NCI-H1105 (cell line): ENCODE measurements at places on chromosomes 3 and 15.

GRCh38 chr3:31980530-31981205, 394 bp downstream of the OSBPL10 start:
- DNase-seq: peak; percentile 34

- no peak for DNase-seq
Observed at GRCh38 chr3:11692532-11692813, 48.8 kb upstream of the VGLL4 start.

DNA sequence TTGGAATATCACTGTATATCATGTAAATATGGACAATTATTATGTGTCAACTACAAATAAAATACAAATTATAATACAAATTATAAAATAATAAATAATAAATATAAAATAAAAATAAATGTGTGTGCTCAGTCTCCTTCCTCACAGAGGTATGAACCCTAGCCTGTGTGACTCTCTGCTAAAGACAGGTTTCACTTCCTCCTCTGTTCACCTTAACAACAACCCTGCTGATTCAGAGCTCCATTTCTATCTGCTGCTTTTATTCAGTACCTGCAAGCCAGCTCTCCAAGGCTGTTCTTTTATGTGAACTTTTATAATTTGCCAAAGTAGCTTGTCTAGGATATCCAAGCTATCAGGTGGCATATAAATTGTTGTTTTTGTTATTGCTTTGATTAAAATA, 610.7 kb upstream of the GRM7 start:
- no peak for DNase-seq

DNA sequence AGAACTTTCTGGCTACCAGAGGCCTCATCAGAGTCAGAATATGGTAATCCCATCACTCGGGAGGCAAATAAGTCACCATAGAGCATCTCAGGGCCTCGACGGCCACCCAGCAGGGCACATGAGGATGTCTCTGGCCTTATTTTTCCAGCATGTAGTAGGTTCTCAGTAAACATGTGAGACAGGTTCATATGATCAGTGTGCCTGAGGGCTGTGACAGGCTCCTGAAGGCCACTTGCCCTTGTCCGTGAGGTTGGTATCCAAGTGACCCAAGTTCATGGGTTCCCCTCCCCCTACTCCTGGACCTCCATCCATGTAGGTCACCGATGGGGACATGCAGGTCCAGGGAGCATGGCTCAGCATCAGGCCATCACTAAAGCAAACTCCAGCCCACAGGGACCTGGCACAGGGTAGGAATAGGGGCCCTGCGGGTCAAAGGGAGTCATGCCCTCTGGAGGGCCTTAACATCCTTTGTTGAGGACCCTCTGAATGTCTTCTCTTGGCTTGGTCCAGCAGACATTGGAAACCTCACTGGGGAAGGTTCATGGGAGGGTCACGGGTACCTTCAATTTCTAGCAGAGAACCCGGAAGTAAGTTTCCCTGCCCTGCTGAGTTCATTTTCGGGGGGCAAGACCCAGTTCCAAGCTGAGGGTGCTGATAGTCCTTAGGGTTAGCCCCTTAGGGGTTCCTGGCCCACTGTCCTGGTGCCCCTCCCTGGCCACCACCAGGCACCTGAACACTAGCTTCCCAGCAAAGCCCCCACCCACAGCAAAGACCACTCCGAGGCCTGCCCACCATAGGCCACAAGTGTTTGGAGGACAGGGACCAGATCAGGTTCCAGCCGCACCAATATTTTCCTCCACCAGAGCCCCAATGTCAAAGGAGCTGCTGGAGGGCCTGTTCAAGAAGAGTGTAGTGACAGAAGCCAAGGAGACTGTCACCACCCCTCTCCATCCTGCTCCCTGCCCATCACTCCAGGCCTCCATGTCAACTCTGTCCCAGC, 61.1 kb downstream of the ZNF445 start:
- no peak for DNase-seq

GRCh38 chr3:51967384-51968169, at the start of gene PCBP4:
Gene PCBP4 (minus strand): TSS chr3:51967454. CDS start chr3:51961240, 6,214 bp downstream.
- DNase-seq: no peak

- no peak for DNase-seq
Observed at GRCh38 chr3:36025232-36025631, 355.1 kb upstream of the STAC start.

DNA sequence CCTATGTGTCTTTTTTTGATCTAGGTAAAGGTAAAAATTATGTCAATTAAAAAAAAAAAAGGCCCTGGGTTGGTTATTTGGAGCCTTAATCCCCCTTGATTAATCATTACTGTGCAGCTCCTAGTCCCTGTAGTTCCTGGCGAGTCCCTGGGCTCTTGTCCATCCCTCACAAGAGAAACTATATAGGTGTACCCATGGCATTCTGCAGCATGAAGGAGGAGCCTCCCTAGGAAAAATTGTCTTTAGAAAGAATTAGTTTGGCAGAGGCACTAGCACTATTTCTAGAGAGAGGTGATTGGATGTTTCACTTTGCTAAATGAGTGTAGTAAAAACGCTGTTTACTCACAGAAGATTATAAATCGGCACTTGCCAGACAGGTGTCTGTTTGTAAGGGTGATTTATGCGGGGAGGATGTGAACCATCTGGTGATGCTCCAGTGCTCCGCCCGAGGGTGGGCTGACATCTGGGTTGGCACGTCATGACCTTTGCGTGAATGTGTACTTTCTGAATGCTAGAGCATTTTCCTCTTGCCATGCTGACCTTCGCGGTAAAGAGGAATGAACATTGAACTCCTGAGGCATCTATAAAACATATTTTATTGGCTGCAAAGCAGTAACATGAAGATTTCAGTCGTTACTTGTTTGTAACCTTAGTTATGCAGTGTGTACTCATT, 12.6 kb downstream of the PLCL2 start:
- no peak for DNase-seq

GRCh38 chr3:149844091-149844490, 31.1 kb downstream of the RNF13 start:
- no peak for DNase-seq

GRCh38 chr3:106030627-106030963, 161.8 kb upstream of the CBLB start:
- no peak for DNase-seq

DNA sequence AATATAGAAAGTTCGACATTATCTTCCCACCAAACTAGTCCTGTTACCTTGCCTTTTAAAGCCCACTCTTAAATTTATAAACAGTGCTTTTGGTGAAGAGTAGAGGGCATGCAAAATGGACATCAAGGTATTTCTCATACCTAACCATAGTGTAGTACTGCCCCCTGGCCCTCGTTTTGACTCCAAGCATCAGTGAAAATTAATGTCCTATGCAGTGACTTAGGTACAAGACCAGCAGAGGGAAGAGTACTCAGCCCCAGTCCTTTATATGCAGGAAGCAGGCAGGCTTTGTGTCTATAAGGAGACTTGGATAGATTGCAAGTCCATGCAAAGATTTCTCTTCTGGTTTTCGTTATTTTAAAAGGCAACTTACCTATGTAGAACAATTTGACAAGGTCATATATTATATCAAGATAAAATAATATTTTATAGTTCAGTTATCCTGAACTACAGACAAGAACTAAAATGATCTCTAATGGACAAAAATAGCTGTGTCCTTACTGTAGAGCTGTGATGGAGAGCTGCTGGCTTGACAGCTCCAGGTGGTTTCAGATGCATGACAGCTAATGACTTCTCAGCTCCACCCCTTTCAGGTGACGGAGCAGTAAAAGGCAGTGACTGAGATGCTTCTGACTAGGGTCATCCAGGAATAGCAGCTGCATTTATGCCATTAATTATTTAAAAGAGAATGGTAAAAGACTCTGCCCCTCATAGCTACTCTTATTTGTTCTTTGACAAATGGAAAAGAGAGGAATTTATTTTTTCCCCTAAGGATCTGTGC, 646.1 kb downstream of the SQOR start:
- DNase-seq: peak; percentile 27

DNA sequence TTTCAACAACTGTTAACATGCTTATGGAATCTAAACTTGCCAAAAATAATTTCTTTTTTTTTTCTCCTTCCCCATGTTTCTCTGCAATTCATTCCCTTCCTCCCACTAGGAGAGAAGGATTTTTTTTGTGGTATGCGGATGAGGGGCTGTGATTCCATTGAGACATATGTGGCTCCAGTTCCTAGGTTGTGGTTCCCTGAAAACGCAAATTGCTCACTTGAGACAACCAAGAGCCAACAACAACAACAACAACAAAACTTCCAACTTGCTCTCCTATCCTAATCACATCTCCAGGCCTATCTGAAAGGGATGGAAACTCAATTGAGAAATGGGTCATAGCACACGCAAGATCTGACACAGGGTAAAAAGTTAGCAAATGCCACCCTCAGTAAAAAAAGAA, 406.5 kb upstream of the TGFBR2 start:
- DNase-seq: no peak

DNA sequence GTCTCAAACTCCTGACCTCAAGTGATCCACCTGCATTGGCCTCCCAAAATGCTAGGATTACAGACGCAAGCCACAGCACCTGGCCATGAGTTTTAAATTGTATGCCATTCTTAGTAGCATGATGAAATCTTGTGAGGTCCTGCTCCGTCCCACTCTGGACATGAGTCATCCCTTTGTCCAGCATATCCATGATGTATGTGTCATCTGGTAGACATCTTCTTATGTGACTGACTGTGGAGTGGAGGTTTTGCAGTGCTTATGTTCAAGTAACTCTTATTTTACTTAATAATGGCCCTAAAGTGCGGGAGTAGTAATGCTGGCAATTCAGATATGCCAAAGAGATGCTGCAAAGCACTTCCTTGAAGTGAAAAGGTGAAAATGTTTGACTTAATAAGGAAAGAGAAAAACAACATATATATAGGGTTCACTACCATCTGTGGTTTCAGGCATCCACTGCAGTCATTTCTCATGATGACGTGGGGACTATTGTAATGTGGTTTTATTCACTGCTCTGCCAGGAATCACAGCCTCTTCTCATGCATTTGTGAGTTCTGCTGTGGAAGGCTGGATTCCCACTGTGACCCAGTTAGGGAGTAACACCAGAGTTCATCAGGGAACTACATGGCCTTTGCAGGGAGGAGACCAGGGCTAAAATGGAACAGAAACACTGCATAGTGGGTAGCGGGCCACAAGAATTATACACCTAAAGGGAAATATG, 204.6 kb upstream of the STRIT1 start:
- no peak for DNase-seq

- no peak for DNase-seq
Observed at GRCh38 chr3:31434819-31435218, 97.9 kb upstream of the STT3B start.

DNA sequence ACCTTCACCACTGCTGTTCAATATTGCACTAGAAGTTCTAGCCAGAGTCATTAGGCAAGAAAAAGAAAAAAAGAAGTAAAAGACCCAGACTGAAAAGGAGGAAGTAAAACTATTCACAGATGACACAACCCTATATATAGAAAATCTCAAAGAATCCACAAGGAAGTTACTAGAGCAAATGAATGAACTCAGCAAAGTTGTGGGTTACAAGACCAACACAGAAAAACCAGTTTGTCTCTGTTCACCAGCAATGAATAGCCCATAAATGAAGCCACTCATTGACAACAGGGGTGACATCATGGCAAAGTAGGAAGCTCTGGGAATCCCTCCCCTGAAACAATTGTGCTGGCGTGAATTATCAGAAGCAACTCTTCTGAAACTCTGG, 4.6 kb downstream of the CFAP100 start:
- no peak for DNase-seq

GRCh38 chr15:66803182-66803729, 101.2 kb downstream of the SMAD6 start:
- DNase-seq: no peak

DNA sequence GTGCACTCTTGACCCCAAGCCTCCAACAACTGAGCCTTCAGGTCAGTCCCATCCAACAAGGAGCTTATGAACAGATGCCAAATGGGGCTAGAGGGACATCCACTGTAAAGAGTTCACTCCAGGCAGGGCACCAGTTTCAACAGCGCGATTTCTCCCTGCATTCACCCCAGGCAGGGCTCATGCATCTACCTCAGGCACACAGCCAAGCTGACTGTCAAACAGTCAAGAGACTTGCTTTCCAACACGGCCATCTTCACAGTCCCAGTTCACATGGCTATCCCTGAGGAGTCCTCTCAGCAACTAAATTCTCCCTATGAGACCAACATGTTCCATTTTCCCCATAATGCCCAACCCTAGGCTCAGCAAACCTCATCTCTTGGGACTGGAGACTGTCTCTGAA, 17.7 kb downstream of the SLC25A20 start:
- DNase-seq: no peak

DNA sequence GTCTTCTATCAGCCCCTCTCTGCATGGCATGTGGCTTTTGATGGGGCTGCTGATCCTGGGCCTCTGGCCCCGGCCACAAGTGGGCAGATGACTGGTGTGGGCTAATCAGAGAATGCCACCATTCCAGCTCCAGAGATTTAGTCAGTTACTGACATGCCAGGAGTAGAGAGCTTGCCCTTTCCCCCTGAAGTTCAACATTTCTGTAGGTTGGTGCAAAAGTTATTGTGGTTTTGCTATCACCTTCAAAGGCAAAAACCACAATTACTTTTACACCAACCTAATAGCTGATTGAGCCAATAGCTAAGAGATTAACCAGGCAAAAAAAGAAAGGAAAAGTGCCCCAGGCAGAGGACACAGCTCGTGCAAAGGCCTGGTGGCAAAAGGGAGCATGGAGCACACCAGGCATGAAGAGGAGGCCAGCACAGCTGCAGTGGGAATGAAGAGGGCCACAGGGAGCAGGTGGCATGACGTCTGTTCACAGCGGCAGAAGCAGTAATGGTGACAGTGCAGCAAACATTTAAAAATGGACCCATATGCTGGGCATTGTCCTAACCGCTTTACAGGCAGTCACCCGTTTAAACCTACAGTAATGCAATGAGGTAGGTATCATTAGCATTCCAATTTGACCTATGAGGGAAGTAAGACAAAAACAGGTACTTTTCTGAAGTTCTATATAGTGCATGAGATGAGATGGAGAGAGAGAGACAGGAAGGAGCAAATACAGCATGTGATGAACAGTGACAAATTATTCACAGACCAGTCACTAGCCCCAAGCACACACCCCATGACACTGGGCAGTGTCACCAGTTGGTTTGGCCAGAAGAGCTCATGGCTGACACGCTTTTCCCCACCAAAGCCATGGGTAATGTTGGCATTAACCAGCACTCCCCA, 373.0 kb upstream of the PROK2 start:
- no peak for DNase-seq

DNA sequence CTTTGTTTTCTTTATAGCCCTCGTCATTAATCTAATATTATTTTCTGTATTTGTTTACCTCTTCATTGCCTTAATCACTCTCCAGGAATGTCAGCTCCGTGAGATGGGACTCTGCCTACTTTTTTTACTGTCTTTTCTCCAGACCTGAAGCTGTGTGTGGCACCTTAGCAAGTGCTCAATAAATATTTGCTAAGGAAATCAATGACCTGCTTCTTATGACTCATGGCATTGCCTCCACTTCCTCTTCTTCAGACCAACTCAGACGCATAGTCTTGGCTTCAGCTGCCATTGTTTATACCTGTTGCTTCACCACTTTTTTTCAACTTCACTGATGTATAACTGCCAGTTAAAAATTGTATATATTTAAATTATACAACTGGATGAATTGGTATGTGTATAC, 218.5 kb upstream of the CMC1 start:
- DNase-seq: no peak

GRCh38 chr15:82086243-82086995, 40.6 kb upstream of the MEX3B start:
- DNase-seq: no peak
